ENCODE measurements at places on chromosomes 2 and 18.

DNA sequence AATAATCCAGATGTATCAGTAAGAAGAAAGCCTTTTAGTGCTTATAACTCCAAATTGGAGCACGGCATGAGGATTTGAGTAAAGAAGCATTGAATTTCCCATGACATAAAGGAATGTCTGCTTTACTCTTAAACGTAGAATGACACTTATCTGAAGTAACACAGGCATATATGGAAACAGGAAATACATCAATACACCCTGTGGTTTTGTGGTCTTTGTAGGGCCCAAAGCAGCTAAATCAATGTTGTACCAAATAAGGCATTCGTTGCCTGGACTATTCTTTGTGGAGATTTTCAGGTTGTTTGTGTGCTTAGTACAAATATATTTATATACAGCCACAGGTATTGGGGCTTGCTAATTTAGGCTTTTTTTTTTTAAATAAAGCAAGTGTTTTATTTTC lies 660.5 kb downstream of the LRRTM4 start:
- no peak for DNase-seq

DNA sequence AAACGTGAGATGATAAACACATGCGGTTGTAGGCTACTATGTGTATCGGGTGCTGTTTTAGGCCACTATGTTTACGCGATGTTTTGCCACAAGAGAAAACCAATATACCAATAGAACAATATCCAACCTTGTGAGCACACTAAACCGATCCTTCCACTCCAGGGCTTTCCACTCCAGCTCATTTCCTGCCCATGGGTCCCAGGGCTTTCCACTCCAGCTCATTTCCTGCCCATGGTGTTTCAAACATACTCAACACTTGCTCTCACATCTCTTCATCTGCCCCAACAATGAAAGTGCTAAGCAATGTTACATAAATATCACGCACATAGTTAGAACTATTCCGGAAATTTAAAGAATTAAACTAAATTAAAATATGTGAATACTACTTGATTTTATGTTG lies 80.0 kb downstream of the EPB41L3 start:
- DNase-seq, result no peak

GRCh38 chr2:47207614-47208013 lies 52.5 kb upstream of the STPG4 start:
- DNase-seq, result no peak

GRCh38 chr2:54228945-54229344 lies 27.1 kb downstream of the TSPYL6 start:
- no peak for DNase-seq

GRCh38 chr2:114940785-114941458 lies 498.5 kb downstream of the DPP10 start:
- DNase-seq, result no peak

DNA sequence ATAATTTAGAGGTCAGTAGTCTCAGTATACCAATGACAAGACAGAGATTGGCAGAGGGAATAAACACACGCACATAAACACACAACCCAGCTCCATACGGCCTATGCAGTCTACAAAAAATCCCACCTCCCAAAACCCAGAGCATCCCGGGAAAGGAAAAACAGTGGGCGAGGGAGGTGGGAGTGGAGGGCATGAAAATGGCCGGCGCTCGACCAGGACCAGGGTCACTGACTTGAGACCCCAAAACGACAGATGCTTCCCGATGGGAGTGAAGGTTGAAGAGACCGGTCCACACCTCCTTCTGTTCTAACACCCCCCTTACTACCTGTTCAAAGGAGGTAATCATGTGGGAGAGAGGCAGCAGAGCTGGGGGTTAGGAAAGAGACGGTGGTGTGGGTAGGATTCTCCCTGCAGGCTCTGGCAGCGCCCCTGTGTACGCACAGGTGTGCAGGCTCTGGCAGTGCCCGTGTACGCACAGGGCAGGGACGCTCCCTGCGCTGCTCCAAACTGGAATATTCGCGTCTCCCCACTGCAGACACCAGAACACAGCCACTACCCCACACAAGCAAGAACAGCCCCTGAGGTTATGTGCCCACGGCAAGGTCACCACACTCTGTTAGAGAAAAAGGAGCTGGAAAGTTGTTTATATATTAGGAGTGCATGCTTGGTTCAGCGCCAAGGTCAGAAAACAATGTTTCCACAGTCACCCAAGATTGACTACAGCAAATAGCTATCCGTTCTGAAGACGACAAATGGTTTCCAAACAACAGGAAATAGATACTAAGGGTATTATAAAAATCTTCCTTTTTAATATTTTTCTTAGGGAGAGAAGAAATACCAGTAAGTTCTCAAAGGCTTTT lies 67.9 kb downstream of the EIPR1 start:
- no peak for DNase-seq

DNA sequence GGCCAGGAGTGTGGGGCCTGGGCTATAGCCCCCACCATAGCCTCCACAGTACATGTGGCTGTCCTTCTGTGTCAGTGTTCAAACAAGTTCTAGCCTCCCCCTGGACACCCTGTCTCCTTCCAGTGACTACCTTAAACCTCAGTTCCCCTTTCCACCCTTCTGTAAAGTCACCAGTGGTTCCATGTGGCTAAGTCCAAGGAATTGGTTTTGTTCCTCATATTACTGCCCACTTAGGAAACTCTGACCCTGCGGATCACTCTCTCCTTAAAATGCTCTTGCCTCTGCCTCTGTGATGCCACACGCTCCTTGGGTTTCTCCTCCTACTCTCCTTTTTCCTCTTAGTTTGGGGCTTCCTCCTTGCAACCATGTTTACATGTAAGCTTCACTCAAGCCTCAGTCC lies 27.8 kb upstream of the REL start:
- no peak for DNase-seq

DNA sequence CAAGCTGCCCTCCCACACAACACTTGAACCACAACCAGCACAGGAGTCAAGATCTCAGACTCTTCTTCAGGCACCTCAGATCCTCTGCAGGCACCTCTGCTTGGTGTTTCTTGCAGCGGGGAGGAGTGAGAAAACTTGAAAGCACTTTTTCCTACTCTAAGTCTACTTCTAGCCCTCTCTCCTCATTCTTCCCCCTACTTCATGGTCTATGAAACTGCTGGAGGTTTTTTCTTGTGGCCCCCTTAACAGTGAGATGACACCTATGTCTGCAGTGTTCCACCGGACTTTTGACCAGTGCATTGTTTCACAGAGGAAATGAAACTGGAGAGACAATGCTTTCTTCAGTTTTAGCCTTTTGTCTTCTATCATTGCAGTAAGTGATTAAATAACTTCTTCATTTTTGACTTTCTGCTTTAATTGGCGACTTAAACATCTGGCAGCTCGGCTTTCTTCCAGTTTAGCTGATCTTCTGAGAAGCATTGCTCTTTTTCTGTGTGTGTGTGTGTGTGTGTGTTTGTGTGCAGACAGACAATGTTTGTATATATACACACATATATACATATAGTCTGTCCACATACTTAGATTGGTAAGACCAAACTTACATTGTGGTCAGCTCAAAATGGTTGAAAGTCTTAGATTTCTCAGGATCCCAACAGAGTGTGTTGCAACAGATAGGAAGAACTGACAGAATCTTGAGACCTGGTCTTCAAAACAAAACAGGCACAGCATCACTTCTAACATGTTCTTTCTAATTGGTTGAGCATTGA lies 1474.0 kb upstream of the TMEFF2 start:
- no peak for DNase-seq

- DNase-seq, result no peak
These were observed 10.4 kb upstream of the KCNE4 start for GRCh38 chr2:223041527-223042109.

DNA sequence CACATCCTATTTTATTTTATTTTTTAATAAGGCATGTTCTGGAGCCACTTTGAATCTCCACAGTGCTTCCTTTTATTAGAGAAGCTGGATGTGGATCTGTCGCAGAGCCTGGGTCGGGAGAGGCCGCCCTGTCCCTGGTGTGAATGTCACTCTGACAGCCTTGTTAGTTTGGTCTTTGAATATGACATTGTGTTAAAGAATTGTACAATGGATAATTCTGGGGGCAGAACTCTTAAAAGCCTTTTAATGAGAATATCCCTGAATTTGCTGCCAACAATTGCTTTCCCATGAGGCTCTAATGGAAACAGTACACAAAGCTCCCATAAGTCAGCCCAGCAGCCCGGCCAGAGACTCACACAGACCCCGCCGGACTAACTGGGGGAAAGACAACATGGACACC lies 82.4 kb downstream of the MTCL1 start:
- no peak for DNase-seq

DNA sequence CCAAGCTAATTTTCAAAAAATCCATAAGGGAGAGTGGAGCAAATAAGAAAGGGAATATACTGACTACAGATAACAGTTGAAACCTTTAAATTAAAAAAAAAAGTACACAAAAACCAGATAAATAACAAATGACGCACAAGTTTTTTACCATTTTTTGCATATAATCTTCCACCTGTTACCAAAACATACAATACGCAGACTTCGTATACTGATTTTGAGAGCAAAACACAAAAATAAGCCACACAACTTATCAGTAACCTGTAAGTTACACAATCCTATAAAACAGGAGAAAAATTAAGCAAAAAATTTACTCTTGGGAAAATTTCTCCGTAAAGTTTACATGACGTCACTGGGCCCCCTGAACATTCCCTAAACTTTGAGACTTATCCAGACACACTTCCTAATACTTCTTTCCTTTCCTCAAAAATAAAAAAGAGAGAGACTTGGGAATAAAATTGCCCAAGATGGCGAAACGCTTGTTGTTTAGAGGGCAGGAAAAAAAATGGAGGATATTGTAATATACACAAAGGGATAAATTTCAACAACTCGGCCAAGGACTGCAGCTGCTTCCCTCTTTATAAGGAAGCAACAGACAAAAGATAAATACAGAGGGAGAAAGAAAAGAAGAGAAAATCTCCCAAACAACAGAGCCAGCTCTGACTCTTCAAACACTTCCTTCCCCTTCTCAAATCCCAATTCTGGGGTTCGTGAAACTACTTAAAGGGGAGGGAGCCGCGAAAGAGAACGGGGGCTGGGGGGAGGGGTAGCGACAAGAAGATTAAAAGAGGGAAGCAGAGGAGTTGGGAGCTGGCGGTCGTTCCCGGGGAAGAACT lies 1.6 kb downstream of the BAZ2B start:
- DNase-seq, result no peak

- DNase-seq, result no peak
These were observed 7.9 kb downstream of the TUBB6 start for GRCh38 chr18:12315911-12316310.

DNA sequence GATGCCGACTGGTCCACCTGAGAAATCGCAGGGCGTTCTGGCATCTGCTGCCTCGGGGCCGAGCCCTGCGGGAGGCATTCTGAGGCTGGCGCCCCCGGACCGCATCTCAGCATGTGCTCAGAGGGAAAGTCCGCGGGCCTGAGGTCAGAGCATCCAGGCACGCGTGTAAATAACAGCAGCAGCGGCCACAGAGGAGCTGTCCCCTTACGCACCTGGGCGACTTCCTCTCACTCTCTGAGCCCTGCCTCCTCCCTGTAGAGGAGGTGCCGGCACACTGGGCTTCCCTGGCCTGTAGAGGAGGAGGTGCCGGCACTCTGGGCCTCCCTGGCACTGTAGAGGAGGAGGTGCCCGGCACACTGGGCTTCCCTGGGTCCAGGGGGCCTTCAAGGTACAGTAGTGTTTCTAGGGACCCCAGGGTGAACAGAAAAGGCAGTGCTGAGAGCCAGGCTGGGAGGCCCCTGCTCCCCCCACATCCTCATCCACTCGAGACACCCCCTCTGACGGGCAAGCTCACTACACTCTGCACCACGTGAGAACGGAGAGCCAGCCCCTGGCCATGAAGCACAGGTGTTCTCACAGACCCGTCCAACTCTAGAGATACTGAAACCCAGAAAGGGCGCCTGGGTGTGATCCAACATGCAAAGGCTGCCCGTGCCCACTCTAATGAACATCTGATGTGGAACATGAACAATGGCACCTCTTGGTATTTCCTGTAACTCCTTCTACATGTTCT lies 263.5 kb downstream of the HDAC4 start:
- DNase-seq, result no peak

GRCh38 chr2:179141206-179141605 lies 91.3 kb upstream of the CCDC141 start:
- no peak for DNase-seq

DNA sequence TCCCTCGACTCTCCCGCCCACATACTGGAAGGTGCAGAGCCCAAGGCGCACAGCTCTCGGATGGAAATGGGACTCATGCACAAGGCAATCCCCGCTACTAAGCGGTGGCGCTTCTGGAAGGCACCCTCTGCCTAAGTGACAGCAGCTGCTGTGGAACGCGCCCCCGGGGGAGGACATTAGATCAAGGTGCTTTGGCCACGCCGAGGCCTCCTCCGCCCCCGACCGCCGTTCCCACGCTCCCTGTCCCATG lies 202 bp downstream of the MCEE start:
- DNase-seq, result no peak

DNA sequence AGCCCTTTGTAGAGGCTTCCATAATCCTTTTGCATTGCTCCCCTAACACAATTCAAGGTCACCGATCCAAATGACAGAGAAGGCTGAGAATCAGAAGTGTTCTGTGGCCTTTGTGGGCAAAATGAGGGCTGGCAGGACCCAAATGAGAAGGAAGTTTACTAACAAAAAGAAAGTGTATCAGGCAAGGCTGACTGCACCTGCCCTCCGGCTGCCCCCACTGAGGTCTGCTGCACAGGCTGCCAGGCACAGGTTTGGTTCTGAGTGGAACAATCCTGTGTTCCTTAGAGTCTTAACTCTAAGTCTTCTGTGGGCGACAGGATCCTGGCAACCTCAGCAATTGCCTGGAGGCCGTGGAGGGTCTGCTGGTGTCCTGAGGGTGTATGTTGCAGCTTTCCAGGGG lies 568.5 kb downstream of the CMPK2 start:
- DNase-seq, result no peak

GRCh38 chr2:231931481-231931915 lies 5.3 kb upstream of the NPPC start:
- DNase-seq, result no peak

DNA sequence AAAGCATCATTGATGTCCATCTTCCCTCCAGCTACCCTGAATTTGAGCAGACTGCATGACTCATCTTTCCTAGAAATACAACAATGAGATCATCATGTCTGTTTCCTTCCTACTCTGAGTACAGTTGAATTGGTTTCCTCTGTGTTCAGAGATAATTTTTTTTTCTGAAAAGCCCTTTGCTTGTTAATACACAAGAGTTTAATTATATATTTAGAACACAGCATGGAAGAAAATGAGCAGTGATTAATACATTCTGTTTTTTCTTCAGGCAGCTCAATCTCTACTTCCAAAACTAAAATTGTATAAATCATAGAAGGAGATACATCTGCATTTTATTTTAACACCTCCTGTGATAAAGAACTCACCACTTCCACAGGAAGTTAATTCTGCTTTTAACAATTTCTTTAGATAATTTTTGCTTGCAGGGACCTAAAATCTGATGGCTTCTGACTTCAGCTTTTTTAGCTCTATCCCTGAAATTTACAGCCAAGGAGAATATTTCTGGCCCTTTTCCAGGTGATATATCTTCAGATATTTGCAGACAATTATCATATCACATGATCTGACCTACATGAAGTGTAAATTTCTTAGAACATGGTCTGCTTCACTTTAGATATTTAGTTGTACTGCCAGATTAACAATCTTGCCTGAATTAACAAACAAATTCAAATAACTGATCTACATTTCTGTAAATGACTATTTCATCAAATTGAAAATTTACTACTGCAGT lies 249.0 kb downstream of the TRIB2 start:
- DNase-seq, result no peak

Data from stimulated activated CD4-positive, alpha-beta T cell treated with anti-CD3 and anti-CD28 coated beads, Interleukin-1b, Interleukin-23, amount 100 ng/mL, for 24 hours (primary cell).